ENCODE measurements at places on chromosomes 1 and 21.

DNA sequence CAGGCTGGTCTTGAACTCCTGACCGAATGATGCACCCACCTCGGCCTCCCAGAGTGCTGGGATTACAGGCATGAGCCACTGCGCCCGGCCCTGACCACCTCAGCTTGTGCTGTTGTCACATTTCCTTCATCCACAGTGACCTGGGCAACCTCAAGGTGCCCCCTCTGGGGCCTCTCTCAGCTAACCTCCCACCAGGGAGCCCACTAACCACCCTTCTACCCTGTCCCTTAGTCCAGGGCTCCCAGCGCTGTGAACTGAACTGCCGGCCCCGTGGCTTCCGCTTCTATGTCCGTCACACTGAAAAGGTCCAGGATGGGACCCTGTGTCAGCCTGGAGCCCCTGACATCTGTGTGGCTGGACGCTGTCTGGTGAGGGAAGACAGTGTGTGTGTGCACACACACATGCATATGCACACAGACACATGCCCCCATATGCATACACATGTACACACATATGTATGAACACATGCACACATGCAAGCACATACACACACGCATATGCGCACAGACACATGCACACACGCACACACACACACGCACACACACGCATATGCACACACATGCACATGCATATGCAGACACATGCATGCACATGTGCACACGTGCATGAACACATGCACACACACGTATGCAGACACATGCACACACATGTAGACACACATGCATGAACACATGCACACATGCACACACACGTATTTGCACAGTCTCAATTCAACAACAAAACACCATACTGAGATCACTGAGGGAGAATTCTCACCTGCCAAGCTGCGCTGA, 6.2 kb downstream of the ADAMTSL4 start:
- peak; percentile 16 for DNase-seq

DNA sequence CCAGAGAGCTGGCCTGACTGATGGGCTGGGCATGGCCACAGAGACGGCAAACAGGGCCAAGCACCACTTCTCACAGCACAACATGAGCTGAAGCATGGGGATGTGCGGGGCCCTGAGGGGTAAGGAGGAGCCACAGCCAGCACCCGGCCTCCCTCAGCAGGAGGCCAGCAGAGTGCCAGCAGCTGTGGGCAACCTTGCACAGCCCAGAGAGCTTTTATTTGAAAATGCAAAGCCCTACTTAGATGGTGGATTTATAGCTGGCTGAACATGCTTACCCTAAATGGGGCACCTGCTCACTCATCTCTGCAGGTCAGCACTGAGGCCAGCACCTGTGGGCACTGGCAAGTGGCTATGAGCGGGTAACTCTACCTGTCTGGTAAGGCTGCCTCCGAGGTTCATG, 44.1 kb downstream of the SLC66A1 start:
- no peak for DNase-seq

- no peak for DNase-seq
Observed at GRCh38 chr1:175470591-175470990, 272.8 kb downstream of the TNR start.

DNA sequence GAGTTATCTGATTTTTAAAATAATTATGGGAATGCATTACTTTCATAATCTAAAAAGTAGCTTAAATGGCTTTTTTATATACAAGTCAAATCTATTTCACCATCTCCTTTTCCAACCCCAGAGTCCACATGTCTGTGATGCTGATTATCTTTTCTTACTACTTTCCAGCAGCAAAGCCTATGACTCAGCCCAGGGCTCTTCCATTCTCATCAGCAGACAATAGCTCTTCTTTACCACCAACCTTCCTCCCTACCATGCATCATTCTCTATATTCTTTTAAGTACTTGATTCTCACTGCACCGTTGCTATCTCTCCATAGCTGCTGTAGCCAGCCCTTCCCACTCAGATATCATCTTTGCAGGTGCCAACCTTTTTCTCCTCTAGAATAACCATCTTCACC, 61.3 kb downstream of the OVGP1 start:
- no peak for DNase-seq

DNA sequence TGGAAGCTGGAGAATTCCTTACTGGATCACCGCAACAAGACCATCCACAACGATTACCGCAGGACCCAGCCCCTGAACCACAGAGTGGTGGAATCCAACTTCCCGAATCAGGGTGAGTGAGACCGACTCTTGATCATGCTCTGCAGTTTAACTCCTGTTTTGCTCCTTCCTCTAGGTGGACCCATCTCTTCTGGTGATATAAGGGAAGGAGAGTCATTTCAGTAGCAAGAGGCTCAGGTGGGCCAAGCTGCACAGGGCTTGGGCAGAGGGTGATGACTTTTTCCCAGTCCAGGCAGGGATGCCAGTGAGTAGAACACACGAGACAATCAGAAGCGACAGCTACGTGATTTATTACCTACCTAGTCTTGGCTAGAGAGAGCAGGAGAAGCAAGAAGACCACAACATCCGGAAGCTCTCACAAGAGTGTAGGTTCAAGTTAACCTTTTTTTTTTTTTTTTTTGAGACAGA, 25.2 kb downstream of the CA6 start:
- peak; percentile 65 for DNase-seq

DNA sequence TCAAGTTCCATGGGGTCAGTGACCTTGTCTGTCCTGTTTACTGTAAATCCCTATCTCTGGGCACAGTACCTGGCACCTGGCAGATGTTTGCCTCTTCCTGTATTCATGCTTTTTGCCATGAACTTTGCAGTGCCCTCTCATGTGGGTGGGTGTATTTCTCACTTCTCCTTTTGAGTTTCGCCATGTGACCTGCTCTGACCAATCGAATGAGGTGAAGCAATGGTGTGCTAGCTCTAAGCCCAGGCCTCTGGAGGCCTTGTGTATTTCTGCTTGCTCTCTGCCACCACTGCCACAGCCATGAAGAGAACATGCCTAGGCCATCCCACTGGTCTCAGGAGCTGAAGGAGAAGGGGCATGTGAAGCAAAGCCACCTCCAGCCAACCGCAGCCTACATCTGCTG, 185.5 kb upstream of the ZC3H12A start:
- DNase-seq, result peak; percentile 1

GRCh38 chr1:65435987-65436386, 15.5 kb downstream of the LEPR start:
- DNase-seq, result no peak

Data from CD4-positive, alpha-beta T cell treated with Interleukin-17A for 1 hour (primary cell).